ENCODE measurements at places on chromosomes 3 and 15.

DNA sequence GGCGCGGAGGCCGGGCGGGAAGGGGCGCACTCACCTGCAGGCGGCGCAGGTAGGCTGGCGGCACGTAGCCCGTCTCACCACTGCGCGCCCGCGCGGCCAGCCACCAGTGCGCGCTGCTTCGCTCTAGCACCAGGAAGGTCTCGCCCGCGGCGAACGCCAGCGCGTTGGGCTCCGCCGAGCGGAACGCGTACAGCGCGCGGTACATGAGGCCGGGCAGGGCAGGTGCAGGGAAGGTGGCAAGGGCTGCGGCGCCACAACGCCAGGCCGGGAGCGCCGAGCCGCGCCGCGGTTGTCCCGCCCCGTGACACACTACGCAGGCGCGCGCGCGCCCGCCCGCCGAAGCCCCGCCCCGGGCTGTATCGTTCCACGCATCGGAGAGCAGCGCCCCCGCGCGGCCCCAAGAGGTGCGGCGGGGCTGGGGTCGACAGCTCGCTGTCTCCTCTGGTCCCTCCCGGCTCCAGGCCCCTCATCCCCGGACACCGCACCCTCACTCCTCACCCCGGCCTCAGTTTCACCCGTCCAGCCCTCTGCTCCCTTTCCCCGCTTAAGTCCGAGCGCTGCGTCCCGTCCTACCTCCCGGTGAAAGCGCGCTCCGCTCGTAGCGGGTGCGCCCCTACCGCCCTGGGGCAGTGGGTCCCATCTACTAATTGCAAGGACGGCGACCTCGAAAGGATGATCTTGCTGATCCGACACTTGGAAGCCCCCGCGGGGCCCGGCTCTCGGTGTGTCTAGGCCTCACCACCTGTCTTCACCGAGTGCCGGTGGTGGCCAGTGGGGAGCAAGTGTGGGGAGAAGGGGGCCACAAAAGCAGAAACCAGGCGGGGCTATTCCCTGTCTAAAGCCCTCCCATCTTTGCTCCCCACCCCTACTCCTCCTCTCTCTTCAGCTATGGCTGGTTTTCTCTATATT lies at the start of gene NCKIPSD:
TSS of gene NCKIPSD (minus strand) at position 313 of the 909 bp plus-strand sequence. CDS start at position 205, 108 bp downstream.
- DNase-seq, result no peak

DNA sequence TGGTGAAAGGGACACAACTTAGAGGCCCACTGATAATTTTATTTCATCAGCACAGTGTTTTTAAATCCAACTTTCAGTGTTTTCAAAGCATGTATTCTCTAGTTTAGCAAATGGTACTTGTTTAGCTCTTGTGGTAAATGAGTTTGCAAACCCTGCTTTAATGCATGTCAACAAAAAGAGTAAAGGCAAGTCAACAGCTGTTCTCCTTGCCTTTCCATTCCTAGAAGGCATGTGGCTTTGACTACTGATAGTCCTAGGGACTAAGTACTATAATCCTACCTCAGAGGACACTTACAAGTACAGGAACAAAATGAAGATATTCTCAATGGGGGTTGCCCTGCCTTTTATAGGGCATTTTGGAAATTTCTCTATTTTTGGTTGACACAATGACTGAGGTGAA lies 13.1 kb downstream of the NPTN start:
- DNase-seq, result no peak

GRCh38 chr15:25609371-25609770 lies 170.5 kb upstream of the UBE3A start:
- no peak for DNase-seq

GRCh38 chr3:71132995-71133730 lies 450.4 kb downstream of the FOXP1 start:
- DNase-seq, result no peak

- DNase-seq, result no peak
These were observed 350.8 kb downstream of the PTPRG start for GRCh38 chr3:61912158-61912557.

DNA sequence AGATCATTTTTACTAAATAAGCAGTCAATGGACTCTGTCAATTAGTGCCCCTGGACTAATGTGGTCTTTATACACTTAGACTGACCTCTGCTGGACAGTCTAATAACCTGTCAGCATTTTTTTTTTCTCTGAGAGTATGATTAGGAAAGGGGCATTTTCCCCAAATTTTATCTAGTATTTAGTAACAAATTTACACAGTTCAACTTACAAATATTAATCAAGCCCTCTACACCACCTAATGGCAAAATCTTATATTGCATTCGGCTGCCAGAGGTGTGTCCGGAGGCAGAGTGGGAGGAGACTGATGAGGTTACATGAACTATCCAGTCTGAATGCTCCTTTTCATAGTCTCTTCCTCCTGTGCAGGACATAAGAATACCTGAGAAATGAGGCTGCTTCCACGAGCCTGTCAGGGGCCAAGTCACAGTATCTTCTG lies 36.0 kb upstream of the COLQ start:
- DNase-seq, result peak; percentile 34

DNA sequence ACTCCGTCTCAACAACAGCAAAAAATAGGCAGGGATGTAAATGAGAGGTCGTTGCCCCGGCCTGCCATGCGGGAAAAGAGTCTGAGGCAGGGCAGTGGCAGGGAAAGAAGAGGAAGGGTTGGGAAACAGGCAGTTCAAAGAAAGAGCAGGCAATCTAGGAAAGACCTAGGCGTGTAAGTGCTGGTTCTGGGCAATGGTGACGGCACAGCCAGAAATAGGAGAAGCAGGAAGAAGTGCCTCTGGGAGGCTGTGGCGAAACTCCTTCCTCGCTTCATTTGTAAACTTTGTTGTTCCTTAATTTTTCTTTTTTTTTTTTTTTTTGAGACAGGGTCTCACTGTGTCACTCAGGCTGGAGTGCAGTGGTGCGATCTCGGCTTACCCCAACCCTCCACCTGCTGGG lies 4.3 kb downstream of the SLC51A start:
- DNase-seq, result no peak

DNA sequence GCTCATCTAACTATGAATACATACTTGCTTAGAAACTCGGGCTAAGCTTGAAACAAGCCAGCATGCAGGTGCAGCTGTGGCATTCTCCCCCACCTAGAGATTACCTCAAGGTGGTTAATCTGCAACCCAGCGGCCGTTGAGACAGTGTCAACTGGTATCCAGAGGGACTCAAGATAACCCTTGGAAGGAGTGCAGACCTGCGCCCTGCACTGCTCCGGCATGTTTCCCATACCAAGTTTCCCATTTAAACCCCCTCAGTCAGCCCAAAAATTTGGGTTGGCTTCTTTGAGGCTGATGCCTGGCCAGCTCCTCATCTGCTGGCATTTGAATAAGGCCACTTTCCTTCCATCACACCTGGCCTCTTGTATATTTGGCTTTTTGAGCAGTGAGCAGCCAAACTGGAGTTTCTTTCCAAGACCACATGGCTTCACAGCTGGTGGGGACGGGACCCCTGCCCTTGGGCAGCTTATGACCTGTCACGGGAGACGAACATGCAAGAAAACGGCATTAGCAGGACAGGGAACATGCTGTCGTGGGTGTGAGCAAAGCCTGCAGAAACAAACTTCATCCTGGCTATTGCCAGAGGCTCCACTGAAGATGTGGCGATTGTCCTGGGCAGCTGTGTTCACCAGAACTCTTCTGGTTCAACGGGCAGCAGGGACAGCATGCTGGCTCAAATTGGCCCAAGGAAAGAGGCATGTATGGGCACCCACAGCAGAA lies 98.2 kb downstream of the PLXNA1 start:
- DNase-seq, result no peak

GRCh38 chr3:172581757-172582166 lies 58.5 kb upstream of the TNFSF10 start:
- no peak for DNase-seq

- DNase-seq, result no peak
These were observed 108.1 kb upstream of the RNF7 start for GRCh38 chr3:141629976-141630375.

Data from GM04503 (cell line).